ENCODE measurements at places on chromosomes 6 and 20.

GRCh38 chr20:32208499-32209154 lies 947 bp downstream of the POFUT1 start:
- peak overlapping the region; percentile 97 for H3K27ac ChIP-seq
- DNase-seq, result no peak
- peaks cover 58% of the 10 kb centered on the region for H3K4me1 ChIP-seq
- peaks cover 32% of the 10 kb centered on the region for H3K36me3 ChIP-seq
- H3K27me3 ChIP-seq, result no peaks in the 10 kb centered on the region

DNA sequence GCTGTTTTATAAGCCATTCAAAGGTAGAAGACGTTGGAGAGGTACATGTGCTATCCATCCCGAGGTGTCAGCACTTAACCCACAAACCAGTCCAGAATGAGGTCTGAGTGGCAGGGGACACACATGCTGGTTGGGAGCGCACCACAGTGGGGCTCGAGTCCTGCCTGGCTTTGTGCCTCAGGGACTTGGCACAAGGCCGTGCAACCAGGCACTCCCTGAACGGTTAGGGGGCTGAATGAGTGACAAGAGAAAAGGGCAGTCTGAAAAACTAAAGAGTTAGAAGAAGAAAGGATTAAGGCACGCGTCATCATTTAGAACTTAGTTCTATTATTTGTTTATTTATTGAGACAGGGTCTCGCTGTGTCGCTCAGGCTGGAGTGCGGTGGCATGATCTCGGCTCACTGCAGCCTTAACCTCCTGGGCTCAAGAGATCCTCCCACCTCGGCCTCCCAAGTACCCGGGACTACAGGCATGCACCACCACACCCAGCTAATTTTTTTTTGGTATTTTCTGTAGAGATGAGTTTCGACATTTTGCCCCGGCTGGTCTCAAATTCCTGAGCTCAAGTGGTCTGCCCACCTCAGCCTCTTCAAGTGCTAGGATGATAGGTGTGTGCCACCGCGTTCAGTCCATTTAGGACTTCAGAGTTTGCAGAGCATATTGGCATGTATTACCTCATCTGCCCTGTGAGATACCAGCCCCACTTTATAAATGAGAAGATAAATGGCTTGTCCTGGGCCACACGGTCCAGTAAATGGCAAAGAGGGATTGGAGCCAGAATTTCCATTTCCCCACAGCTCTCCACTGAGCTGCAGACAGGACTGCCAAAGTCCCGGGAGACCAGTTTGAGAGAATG lies 47.4 kb upstream of the IRF4 start:
- peaks cover 17% of the 10 kb centered on the region for H3K36me3 ChIP-seq
- no peaks in the 10 kb centered on the region for H3K27me3 ChIP-seq
- H3K4me3 ChIP-seq, result no peak overlapping the region
- no peak overlapping the region for H3K27ac ChIP-seq
- DNase-seq, result no peak
- H3K4me1 ChIP-seq, result peaks cover 48% of the 10 kb centered on the region

DNA sequence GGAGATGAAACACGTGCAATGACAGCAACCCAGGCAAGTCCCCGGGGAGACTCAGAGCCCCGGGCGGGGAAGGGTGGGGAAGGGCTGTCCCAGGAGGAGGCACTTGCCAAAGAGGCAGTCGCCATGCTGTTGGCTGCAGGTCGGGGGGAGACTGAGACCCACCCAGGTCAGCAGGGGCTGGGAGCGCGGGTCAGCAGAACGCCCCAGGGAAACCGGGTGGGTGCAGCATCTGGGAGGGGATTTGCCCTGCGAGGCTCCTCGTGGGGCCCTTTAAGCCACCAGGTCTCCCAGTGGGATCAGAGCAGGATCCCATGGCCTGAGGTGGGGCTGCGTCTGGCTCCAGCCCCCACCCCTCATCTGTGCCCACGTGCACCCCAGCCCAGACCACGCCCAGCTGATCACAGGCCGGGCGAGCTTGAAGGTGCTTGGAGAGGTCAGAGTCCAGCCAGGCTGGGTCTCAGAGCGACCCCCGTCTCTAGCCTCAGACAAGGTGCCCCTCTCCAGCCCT lies 65.5 kb downstream of the YTHDF1 start:
- peaks cover 90% of the 10 kb centered on the region for H3K27me3 ChIP-seq
- DNase-seq, result no peak
- no peak overlapping the region for H3K27ac ChIP-seq
- no peaks in the 10 kb centered on the region for H3K4me1 ChIP-seq

GRCh38 chr6:134034961-134035822 lies 17.2 kb downstream of the SLC2A12 start:
- H3K27ac ChIP-seq, result no peak overlapping the region
- no peaks in the 10 kb centered on the region for H3K27me3 ChIP-seq
- H3K36me3 ChIP-seq, result no peaks in the 10 kb centered on the region
- H3K4me1 ChIP-seq, result peaks cover 44% of the 10 kb centered on the region

DNA sequence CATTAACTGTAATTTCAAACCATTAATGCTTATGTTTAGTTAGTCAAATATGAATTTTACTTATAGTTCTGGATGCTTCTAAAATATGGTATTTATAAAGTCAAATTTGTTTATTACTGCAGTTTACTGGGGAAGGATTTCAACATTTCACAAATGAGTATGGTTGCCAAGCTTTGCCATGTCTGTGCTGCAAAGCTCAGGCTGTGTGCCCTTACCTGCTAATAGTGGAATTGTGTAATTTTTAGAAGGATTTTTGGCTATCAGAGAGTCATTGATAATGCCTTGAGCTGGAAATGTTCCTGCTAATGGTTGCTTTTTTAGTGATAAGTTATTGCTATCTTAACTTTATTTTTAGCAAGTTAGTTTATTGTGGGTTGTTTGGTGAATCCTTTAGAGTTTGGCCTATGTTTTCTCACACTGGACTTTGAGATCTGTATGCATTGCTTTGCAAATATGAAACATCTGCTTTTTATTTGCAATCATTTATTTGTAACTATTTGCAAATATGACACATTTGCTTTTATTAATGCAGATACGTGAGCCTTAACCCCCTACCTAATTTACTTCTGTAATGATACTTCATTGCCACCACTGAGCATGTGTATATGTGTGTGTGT lies 105.8 kb downstream of the CD109 start:
- no peaks in the 10 kb centered on the region for H3K27me3 ChIP-seq
- H3K4me3 ChIP-seq, result no peak overlapping the region
- DNase-seq, result no peak

DNA sequence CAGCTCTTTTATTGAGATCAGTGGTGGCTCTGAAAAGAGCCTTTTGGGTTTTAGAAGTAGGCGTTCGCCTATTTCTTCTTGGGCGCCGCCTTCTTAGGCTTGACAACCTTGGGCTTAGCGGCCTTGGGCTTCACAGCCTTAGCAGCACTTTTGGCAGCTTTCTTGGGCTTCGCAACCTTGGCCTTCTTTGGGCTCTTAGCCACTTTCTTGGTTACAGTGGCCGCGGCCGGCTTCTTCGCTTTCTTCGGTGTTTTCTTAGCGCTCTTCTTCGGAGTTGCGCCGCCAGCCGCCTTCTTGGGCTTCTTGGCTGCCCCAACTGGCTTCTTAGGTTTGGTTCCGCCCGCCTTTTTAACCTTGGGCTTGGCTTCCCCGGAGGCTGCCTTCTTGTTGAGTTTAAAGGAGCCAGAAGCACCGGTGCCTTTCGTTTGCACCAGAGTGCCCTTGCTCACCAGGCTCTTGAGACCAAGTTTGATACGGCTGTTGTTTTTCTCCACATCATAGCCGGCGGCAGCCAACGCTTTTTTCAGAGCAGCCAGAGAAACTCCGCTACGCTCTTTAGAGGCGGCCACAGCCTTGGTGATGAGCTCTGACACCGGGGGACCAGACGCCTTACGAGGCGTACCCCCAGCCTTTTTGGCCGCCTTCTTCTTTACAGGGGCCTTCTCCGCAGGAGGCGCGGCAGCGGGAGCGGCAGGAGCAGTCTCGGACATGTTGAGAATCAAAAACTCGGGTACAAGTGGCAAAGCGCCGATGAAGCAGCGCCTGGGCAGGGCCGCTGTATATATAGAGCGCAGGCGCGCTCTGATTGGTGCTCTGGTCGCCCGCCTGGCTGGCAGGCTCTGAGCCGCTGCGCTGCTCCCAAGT lies 31.3 kb upstream of the HFE start:
- no peaks in the 10 kb centered on the region for H3K36me3 ChIP-seq
- DNase-seq, result peak; percentile 88
- H3K27me3 ChIP-seq, result no peaks in the 10 kb centered on the region
- peak overlapping the region; percentile 91 for H3K27ac ChIP-seq
- peaks cover 28% of the 10 kb centered on the region for H3K4me1 ChIP-seq

DNA sequence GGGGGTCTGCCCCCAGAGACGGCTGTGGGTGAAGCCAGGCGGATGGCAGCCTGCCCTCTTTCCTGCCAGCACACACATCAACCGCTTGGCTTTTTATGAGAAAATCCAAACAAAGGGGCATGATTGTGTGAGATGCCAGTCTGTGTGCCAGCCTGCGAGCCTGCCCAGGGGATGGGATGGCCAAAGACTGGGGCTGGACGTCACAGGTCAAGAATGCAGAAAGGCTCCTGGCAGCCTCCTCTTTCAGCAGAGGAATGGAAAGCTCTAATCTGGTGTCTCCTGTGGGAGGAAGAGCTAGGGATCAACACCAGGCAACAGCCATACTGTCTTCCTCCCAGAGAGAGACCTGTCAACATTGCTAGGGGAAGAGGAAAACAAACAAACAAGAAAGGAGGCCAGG lies 15.8 kb downstream of the TUBB2B start:
- H3K36me3 ChIP-seq, result no peaks in the 10 kb centered on the region
- H3K27ac ChIP-seq, result no peak overlapping the region
- H3K4me1 ChIP-seq, result no peaks in the 10 kb centered on the region

- no peak for DNase-seq
- no peaks in the 10 kb centered on the region for H3K27me3 ChIP-seq
- no peaks in the 10 kb centered on the region for H3K36me3 ChIP-seq
- H3K4me3 ChIP-seq, result no peak overlapping the region
- H3K4me1 ChIP-seq, result no peaks in the 10 kb centered on the region
Observed at GRCh38 chr6:5540370-5540769, 279.1 kb downstream of the FARS2 start.

GRCh38 chr20:32494483-32495216 lies 90.5 kb downstream of the NOL4L start:
- H3K4me3 ChIP-seq, result no peak overlapping the region
- DNase-seq, result no peak
- no peaks in the 10 kb centered on the region for H3K27me3 ChIP-seq
- H3K27ac ChIP-seq, result no peak overlapping the region

DNA sequence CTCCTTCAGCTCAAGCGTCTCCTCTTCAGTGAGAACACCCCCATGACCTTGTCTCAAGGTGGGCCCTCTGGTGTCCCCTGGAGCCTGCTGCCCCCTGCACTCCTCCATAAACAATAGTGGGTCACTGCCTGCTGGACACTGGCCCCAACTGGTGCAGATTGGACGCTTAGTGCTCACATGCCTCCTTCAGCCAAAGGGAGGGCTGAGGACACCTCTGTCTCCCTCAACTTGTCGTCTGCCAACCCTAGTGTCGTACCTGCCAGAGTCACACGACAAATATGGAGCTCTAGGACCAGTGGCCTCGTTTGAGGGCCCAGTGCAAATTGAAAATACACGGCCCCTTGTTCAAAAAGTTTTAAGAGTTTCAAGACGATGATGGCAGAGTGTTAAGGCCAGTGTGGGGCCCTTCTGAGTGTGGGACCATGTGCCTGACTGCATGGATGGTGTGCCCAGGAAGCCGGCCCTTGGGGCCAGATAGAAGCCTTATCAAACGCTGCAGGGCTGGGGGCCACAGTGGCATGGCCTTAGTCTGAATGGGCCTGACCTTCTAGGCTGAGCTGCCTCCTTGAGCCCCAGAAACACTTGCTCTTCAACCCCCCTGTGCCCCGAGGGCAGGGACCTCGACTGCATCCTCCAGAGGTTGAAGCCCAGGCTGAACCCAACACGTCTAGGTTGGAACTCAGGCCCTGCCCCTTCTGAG lies 20.1 kb downstream of the APCDD1L start:
- no peak for DNase-seq
- no peaks in the 10 kb centered on the region for H3K27me3 ChIP-seq
- no peaks in the 10 kb centered on the region for H3K4me1 ChIP-seq
- H3K27ac ChIP-seq, result no peak overlapping the region
- no peak overlapping the region for H3K4me3 ChIP-seq
- no peaks in the 10 kb centered on the region for H3K36me3 ChIP-seq
